LoVo (cell line): ENCODE measurements at places on chromosomes 12 and 14.

DNA sequence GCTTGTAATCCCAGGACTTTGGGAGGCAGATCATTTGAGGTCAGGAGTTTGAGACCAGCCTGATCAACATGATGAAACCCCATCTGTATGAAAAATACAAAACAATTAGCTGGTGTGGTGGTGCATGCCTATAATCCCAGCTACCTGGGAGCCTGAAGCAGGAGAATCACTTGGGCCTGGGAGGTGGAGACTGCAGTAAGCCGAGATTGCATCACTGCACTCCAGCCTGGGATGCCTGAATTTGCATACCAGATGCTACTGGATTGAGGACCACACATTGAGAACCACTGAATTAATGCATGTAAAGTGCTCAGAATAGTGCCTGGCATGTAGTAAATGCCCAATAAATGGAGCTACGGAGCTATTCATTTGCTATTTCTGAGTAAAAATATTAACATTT lies 14.9 kb upstream of the MYH7 start:
- DNase-seq, result no peak

- DNase-seq, result no peak
These were observed 11.6 kb downstream of the BHLHE41 start for GRCh38 chr12:26113181-26113654.

- DNase-seq, result no peak
These were observed 54.0 kb downstream of the SLC38A1 start for GRCh38 chr12:46214668-46215436.

- no peak for DNase-seq
These were observed 2.4 kb upstream of the SSTR1 start for GRCh38 chr14:38205119-38205813.

DNA sequence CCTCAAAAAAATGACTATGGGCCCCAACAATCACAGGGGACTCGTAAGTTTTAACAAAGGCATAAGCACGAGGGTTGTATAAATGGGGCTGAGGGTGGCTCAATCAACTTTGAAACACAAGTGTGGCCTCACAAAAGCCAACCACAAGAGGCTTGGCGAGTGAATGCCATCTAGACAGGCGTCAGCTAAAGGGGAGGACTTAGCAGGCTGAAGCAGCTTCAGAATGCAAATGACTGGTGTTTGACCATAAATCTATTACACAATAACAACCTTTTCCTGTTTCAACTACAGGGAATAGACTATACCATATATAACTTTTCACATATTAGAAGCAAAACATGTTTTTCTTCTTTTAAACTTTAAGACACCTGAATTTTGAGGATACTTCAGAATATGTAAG lies 777.9 kb downstream of the FSCB start:
- DNase-seq, result no peak

GRCh38 chr14:97056086-97056485 lies 258.9 kb downstream of the VRK1 start:
- no peak for DNase-seq

GRCh38 chr12:46494424-46494823 lies 121.9 kb upstream of the SLC38A2 start:
- DNase-seq, result peak; percentile 23

- DNase-seq, result no peak
These were observed 476.6 kb downstream of the RMST start for GRCh38 chr12:97939156-97939555.

- peak; percentile 96 for DNase-seq
These were observed 62.1 kb downstream of the HRK start for GRCh38 chr12:116818948-116819832.

DNA sequence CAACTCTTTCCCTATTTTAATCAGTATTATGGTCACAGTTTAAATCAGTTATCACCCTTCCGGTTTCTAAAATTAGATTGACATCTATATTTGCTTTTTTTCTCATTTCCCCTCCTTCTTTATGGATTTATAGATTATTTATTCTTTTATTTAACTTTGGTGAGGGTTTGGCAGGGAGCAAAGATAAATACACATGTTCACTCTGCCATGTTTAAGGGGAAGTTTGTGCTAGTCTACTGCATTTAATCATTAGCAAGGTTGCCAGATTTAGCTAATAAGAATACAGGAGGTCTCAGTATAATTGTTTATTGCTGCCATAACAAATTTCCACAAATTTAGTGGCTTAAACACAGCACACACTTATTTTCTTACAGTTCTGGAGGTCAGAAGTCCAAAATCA lies 204.0 kb upstream of the BTG1 start:
- no peak for DNase-seq
